Stimulated activated CD4-positive, alpha-beta T cell treated with anti-CD3 and anti-CD28 coated beads, Interleukin-15, amount 100 ng/mL, for 1 hour (primary cell): ENCODE measurements at places on chromosomes 4 and X.

DNA sequence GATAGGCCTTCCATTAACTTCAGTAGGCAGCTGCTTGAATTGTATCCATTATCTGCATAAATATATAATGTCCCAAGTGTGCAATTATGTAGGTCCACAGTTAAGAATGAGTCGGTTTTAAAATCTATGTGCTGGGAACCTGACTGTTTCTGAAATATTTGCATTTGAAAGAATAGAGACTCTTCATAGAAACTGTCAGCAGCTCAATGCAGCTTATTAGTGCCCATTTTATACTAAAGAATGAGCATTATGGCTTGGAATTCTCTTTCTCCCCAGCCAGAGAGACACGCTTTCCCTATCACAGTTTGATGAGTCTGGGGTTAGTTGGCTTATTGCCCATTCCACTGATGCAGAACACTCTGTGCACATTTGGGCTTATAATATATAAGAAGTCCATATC, 202.0 kb upstream of the PCDH7 start:
- no peak for DNase-seq

- DNase-seq = no peak
Observed at GRCh38 chrX:18647621-18648020, 24.3 kb downstream of the RS1 start.

DNA sequence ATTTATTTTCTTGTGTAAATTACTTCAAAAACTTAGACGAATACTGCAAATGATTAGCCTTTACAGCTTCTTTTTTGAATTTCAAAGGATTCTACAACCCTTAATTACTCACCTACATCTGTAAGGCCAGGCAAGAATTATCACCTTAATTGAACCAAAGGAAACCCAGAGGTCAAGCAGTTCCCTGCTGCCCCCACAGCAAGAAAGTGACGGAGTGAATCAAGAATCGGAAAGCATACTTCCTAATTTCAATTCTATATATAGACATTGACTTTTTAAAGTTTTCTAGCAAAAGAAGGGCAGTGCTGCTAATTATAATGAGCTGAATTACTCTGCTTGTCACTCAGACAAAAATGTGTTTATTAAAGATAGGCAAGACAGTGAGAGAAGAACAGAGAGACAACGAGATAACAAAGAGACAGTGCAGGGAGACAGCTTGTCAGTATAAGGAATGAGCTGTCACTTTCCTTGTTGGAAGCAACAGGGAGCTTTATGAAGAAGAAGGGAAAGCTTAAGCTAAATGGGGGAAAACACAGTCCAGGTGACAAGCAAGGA, 47.5 kb upstream of the SPANXN4 start:
- DNase-seq = no peak

DNA sequence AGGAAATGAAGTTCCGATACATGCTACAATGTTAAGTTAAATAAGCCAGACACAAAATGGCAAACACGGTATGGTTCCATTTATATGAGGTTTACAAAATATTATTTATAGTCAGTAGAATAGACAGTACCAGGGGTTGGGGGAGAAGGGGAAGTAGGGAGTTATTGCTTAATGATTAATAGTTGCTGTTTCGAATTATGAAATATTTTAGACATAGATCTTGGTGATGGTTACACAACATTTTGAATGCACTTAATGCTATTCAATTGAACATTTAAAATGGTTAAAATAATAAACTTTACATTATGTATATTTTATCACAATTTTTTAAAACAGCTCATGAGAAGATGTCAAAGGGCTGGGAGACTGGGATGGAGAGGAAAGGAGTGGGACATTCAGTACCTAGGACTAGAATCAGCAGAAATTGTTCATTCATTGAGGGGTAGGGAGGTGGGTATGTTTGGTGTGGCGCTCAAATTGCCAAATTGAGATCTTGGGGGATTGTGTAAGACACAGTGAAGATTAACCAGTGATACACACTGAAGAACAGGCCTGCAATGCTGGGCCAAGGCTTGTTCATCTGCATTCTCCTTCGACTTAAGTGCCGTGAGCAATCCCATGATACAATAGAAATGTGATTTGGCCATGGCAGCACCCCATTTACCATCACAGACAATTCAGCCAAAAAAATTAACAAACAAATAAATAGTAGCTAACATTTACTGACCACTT, 165.6 kb upstream of the GALNT7 start:
- DNase-seq = no peak

GRCh38 chrX:133068461-133068860, 28.4 kb downstream of the USP26 start:
- DNase-seq = no peak

- no peak for DNase-seq
Observed at GRCh38 chrX:96704629-96705028, 20.0 kb downstream of the DIAPH2 start.

DNA sequence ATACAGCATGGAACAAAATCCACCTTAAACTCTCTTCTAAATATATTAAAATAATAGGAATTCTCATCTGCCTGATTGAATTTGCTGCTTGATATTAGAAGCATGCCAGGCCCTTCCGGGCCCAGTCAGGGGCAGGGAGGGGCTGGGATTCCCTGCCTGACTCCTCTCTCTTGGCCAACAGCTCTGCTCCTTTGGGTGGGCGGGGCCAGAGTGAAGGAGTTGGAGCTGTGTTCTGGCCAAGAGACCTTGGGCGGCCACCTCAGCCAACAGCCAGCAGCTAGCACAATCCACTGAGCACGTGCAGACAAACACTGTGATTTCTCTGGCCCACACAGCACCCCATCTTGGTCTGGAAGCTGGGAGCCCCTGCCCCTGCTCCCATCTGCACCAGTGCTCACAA, 140.3 kb downstream of the PJA1 start:
- no peak for DNase-seq

DNA sequence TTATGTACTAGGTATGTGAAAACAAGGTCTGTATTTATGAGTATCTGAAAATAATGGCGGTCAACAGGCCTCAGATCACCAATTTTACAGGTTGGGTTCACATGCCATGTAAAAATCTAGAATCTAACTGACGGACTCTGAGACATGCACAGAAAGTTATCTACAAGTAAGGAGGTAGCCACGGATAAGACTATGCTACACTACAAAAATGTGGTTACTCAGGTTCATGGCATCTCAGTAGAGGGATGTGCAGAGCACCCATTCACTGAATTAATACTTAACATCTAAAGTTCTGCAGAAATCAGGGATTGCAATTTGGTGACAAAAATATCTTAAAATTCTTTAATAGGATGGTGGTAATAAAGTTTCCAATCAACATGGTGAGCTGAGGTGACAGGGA, 155.9 kb downstream of the APBB2 start:
- no peak for DNase-seq

- no peak for DNase-seq
Observed at GRCh38 chr4:163484906-163485305, 9.6 kb upstream of the TMA16 start.

GRCh38 chrX:121122332-121122731, 74.9 kb downstream of the GLUD2 start:
- no peak for DNase-seq

GRCh38 chr4:74931376-74931775, 1.5 kb upstream of the PARM1 start:
- no peak for DNase-seq

DNA sequence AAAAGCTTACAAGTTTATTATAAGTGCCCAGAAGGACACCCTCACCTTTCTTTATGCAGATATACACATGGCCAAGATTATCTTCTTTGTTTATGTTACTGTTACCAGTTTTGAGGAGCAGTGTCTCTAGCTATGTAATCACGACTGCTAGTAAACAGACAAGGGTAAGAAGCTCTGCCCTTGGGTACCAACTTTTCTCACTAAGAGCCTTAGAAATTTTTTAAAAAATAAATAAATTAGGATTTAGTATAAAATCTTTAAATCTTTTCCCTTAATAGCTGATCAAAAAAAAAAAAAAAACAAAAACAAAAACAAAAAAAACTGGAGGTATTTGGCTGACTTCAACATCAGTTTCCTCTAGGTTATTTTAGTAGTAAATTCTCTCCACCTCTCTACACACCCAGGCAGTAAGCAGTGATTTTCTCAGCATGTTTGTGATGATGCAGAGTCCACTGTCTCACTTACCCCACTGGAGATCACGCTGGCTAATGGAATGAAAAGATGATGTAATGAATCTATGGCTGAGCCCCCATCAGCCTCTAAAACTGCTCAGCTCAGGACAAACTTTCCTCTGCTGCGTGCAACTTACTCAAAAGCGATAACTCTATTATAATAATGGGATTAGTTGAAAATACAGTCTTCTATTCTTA, 125.9 kb downstream of the FRYL start:
- DNase-seq = no peak

- no peak for DNase-seq
Observed at GRCh38 chr4:102574317-102574716, 73.2 kb downstream of the NFKB1 start.

DNA sequence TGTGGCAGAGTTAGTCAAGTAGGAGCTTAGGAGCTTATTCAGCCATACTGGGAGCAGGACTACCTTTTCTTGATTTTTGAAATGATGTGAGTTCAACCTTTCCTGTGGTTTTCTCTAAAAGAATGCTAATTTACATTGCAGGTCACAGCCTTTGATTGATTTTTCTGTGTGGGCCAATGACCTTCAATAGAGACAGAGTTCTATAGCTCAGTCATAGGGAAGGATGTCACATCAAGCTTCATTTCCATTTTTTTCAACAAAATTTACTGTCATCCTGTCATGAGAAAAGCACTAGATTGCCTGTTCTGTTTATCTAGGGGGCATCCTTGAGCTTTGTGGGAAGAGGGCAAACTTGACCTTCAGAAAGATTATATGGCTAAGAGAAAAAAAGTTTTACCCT, 448.7 kb downstream of the MID1IP1 start:
- no peak for DNase-seq

GRCh38 chr4:1524761-1525160, 118.5 kb upstream of the NKX1-1 start:
- no peak for DNase-seq

DNA sequence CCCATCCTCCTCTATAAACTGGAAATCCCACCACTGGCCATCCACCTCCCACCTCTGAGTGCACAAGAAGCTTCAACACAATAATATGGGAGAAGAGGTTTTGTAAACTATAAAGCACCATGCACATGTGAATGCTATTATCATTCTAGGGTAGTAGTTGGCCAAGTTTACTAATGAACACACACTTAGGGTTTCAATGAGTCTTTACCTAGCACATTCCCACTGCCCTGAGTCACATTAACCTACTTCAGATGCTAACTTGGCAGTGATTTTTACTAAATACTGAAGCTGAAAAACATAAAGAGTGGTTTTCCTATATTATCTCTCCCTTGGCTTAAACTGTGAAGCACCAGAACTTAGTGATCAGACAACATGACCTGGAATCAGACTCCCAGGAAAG, 93.9 kb downstream of the SH3KBP1 start:
- DNase-seq = no peak

DNA sequence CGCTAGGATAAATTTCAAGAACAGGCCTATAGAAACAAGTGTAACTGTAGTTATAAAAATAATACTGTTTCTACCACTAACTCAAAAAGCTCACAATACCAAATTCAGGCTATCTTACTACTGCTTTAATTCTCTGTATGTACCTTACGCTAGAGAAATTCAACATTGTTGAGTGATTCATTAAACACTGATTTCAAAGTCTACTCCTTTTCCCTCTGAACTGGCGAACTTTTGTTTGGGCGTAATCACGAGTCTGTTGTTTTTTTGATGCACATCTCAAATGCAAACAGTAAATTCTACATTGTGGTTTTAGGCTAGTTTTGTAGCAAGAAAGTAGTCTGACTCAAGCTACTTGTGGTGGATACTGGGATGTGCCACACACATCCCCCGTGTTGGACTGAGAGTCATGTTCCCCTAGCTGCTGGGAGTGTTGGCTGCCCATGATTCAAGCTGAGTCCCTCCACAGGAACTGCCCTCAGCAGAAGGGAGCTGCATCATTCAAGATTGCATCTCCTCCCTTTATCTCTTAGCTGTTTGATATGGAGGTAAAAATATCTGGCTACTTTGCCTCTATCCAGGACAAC, 406.1 kb downstream of the RAPGEF2 start:
- no peak for DNase-seq

- no peak for DNase-seq
Observed at GRCh38 chrX:133676344-133677122, 261.2 kb upstream of the GPC4 start.

GRCh38 chr4:9792381-9792780, 10.9 kb downstream of the DRD5 start:
- no peak for DNase-seq

DNA sequence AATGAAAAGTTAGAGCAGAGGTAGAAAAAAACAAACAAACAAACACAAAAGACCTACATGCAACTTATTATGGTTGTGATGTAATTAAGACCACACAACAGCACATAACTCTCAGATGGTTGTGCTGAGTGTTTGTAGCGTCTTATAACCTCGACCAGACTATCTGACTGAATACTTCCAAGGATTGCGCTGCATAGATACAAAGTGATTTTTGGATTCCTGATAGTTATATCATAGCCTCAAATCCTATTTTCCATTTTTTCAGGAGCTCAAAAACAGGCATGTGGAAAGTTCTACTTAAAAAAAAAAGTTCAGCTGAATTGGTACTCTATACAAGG, 236.1 kb downstream of the SPRY1 start:
- DNase-seq = no peak

DNA sequence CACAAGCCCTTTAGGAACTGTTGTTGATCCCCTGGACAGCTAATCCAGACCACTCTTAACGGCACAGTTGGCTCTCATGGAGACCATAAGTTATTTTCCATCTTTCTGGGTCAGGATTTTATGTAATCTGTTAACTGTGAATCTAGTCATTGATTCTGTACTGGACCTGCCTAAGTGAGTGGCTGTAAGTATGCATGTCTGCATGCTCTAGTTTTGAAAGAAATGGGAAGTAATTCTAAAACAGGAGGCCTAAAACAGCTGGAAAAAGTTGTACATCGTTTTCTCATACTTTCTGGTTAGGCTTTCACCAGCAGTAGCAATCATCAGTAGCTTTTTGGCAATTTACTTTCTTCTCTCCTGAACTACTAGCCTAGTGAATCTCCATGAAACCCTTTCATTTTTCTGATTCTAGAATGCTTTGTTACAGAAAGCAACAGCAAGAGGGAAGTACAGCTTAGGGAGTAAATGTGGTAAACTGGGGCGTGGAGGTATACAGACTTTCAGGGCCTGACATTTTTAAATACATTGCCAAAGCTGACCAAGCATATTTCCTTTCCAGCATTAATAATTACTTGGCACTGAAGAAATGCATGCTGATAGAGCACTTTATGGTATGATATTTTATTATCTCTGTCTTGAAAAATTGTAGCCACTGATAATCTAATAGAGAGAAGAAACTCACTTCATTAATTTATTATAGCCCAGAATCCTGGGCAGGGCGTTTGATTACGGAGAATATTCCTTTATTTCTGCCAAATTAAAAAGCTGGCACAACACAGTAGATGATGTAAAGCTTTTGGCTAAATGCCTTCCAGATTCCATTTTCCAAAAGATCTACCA, 202.7 kb downstream of the BANK1 start:
- DNase-seq = no peak

GRCh38 chr4:57443308-57443707, 333.1 kb upstream of the IGFBP7 start:
- no peak for DNase-seq

DNA sequence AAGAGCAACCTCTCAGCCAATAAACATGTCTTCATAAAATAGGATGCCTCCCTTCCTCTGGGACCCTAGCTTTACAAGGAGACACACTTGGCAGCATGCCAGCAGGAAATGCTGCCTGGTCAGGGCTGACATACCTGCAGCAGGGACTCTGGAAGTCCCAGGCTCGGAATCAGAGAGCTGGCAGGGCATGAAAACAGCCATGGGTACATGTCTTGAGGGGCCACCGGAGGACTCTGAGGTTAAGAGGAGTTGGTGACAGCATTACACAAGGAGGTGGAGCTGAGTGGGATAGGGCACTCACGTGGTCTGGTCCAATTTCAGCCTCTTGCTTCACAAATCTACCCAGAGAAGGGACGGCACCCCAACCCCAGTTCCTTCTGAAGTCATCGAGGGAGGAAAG, 15.7 kb downstream of the MSX1 start:
- DNase-seq = no peak
